Forelimb muscle (tissue), 1 donor: ENCODE measurements at places on chromosomes 3 and 15. TPM values are rescaled to one million over a fixed set of nuclear protein-coding genes. Genes with fewer than 3 reads are reported as not detected.

DNA sequence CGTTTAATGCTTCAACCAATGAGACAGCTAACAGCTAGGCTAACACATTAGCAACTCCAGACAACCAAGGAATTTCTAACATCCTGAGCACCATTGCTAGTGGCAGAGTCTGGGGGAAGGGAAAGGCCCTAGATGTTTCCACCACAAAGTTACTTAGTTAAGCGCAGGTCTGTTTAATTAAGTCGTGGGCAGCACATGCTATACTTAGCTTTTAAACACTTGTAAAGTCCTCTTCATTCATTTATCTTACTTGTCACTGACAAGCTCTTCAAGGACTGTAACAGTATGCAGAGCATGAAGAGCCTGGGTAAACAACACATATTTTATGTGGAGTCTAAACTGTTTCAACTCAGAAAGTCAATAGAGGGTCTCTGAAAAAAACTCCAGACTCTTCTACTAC, 221.1 kb upstream of the WNT5A start:
- DNase-seq: no peak

DNA sequence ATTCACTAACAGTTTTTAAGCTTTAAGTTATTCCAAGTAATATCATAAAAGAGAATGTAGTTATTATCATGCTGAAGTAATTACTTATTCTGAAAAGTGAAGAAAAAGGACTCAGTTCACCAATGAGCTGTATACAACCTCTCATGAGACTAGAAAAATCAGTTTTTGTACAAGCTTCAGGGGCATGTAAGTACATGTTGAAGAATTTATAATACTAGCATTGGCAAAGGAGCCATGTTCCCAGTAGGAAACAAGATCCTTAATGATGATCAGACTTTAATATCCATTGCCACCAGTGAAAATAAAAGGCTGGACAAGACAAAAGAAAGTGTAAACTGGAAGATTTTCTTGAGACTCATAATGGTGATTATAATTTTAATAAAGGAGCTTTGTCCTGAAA, 532.8 kb downstream of the PLOD2 start:
- no peak for DNase-seq

DNA sequence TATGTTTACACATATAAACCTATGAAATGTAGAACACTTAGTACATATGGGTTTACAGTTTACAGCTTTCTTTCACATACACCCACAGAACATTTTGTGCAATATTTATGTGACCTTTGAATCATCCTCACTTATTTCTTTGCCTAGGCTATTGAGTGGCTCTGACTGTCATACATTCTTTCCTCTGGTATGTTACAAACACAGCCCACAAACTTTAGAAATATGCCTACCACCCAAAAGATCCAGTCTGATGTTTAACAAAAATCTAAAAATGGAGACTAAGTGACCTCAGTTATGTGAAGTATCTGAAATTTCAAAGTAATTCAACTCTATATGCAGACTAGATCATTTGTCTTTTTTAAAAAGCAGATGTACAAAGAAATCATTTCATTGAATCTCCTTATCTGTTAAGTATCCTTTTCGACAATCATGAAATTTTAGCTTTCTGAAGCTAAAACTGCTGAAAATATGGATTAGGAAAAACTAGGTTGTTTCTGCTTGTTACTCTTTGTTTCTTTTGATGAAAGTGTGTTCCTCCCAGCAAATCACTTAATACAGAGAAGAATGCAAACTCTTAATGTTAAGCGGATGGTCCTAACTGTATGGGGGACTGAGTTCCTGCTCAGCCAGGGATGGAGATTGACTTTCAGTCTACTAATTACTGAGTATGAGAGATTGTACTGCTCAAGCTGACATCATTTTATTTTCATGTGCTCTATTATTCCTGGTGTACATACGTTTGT, 27.7 kb downstream of the CCDC54 start:
- DNase-seq: no peak

GRCh38 chr15:60936186-60936585, 292.9 kb downstream of the RORA start:
- no peak for DNase-seq

DNA sequence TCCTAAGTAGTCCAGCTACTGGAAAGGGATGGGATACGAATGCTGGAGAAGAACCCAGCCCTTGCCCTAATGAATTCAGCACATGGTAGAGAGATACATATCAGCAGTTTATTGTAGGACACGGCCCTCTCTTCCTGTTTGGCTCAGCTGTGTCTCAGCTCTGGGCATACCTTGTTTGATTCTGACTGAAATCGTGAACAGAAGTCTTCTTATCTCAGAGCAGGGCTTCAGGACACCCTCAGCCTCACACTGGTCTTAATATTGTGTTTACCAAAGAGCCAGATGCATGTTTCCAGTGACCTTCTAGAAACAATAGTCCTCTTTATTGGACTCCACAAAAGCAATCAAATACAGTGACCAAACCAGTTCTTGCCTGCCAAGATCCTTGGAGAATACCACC, 54.7 kb downstream of the FAM174B start:
- DNase-seq: no peak

DNA sequence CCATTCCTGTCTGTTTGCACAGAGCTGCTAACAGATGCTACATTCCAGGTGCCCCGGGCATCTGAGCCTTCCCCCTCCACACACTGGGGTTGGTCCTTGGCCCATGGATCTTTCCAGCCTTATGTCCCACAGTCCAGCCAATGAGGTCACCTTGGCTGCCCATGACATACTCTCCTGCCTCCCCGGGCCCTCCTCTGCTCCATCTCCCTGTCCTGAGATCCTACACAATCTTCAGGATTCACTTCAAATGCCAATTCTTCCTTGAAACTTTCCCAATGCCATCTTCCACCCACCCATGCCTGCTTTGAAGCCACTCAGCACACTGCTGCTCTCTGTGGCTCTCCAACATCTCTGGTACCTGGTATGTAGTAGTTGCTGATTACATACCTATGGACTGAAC, 4.3 kb downstream of the CHRNA3 start:
- no peak for DNase-seq

DNA sequence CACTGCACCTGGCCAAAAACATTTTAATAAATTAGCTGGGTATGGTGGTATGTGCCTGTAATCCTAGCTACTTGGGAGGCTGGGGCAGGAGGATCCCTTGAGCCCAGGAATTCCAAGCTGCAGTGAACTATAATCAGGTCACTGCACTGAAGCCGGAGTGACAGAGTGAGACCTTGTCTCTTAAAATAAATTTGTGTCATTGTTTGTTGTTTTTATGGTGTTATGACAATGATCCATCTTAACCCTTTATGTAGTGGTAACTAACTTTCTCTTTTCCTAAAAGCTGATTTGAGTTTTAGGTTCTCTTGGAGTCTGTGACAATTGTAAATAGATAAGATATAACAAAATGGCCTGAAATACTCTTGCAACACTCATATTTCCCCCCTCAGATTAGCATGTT, 20.7 kb downstream of the FLNB start:
- no peak for DNase-seq

Gene TMEM212
- 0.11 TPM for polyA plus RNA-seq

Gene ACTRT3
- polyA plus RNA-seq: 2.6 TPM
